ENCODE measurements at places on chromosomes 11 and 22.

DNA sequence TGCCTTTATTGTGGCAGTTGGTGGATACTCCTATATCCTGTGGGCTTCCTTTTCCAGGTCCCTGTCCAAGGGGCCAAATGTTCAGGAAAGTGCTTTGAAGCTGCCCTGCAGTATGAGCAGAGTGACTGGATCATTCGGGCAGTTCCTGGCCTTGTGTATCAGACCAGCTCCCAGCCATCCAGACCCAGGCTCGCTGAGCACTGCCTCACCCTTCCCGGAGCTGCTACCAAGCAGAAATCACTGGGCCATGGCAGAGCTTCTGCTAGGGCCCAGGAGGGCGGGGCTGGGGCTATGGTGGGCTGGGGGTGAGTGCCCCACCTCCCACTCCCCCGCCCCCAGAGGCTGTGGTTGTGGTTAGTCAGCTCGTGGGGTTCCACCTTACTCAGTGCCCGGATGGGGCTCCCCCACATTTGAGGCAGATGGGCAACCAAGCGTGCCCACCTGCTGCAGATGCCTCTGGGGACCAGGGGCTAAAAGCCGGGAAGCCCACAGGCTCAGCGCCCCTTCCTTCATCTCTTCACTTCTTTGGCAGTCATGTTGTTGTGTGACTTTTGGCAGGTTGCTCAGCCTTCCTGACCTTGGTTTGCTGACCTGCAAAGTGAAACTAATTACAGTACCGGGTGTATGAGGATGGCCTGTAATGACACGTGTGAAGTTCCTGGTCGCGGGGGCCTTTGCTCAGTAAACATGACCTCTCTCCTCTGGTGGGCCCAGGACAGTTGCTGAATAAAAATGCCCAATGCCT is 2.1 kb upstream of the LRRC32 start:
- H3K4me1 ChIP-seq: peaks cover 36% of the 10 kb centered on the region
- DNase-seq: no peak
- no peak overlapping the region for H3K4me3 ChIP-seq

DNA sequence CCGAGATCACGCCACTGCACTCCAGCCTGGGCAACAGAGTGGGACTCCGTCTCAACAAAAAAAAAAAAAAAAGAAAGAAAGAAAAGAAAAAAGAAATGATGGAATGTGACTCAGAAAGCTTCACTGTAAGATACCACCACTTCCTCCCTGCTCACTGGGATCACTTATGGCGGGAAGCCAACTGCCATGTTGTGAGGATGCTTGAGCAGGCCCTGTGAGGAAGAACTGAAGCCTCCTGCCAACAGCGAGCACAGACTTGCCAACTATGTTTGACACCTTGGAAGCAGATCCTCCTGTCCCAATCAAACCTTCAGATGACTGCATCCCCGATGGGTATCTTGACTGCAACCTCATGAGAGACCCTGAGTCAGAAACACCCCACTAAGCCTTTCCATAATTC is 8.3 kb downstream of the SEC14L6 start:
- no peak overlapping the region for H3K27ac ChIP-seq
- no peak overlapping the region for H3K4me3 ChIP-seq
- H3K27me3 ChIP-seq: peaks cover 5% of the 10 kb centered on the region
- peaks cover 5% of the 10 kb centered on the region for H3K4me1 ChIP-seq

DNA sequence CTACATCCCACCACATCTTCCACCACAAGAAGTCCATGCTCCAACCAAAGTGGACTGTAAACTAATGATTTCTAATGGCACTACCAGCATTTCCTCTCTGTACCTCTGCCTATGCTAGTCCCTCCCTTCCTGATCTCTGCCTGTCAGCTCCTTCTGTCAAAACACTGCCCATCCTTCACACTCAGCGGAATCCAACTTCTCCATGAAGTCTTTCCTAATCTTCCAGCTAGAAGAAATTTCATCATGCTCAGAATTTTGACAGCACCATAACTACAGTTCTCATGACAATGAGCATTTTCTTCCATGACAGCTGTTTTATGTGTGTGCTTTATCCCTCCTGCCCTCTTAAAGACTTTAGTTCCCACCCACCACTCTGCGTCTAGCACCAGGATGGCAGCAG is 111.4 kb downstream of the SERGEF start:
- H3K36me3 ChIP-seq: peaks cover 4% of the 10 kb centered on the region
- no peak overlapping the region for H3K27ac ChIP-seq
- no peak overlapping the region for H3K4me3 ChIP-seq
- H3K4me1 ChIP-seq: peaks cover 15% of the 10 kb centered on the region
- H3K27me3 ChIP-seq: no peaks in the 10 kb centered on the region
- no peak for DNase-seq

GRCh38 chr11:7501894-7502293 is 11.9 kb upstream of the PPFIBP2 start:
- H3K27me3 ChIP-seq: peaks cover 2% of the 10 kb centered on the region
- no peak overlapping the region for H3K27ac ChIP-seq
- H3K36me3 ChIP-seq: no peaks in the 10 kb centered on the region
- H3K4me3 ChIP-seq: no peak overlapping the region
- DNase-seq: no peak
